HS-5 (cell line): ENCODE measurements at places on chromosomes 16 and 17.

GRCh38 chr17:17413215-17413792, 63.5 kb upstream of the MED9 start:
- DNase-seq: no peak

GRCh38 chr16:30786115-30786935, 680 bp downstream of the ZNF629 start:
- no peak for DNase-seq

DNA sequence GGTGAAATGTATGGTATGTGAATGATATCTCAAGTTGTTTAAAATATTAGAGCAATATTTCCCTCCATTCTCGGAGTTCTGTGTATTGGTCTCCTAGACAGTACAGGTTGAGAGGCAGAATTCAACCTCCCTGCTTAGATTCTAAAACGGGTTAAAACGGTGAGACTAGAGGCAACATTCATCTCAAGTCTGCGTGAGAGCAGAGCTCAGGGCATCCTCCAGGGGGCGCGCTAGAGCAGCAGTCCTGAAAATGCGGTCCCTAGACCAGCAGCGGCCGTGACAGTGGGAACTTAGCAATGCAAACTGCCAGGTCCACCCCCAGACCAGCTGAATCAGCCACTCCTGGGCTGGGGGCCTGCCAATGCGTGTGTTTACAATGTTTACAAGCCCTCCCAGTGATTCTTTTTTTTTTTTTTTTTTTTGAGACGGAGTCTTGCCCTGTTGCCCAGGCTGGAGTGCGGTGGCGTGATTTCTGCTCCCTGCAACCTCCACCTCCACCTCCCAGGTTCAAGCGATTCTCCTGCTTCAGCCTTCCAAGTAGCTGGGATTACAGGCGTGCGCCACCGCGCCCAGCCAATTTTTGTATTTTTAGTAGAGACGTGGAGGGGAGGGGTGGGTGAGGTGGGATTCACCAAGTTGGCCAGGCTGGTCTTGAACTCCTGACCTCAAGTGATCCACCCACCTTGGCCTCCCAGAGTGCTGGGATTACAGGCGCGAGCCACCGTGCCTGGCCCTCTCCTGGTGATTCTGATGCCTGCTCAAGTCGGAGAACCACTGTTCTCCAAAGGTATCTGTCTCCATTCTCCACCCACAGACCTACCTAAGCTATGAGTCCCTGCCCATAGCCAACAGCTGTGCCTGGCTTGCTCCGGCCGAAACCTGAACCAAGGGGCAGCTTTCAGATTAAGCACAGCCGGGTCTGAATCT, 24.2 kb downstream of the KLHL36 start:
- no peak for DNase-seq

- peak; percentile 44 for DNase-seq
These were observed at the start of gene DYNLRB2 for GRCh38 chr16:80540516-80541305. DYNLRB2 (plus strand) TSS chr16:80540993; CDS start chr16:80541077, 84 bp downstream.

DNA sequence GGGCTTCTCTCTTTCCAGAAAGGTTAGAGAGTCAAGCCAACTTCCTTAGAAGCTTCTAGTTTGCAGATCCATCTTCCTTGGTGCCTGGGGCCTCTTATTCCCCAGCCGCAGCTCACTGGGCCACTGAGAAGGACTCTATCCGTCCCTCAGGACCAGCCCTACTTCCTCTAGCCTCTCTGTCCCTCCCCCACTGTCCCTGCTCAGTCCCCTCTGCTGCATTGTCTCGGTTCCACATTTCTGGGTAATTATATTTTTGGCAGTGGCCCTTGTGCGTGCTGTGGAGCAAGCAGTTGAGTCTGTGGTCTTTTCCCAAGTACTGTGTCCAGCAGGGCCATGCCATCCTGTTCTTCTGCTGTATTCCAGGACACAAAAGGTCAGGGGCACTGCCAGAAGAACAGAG, 17.8 kb downstream of the IRX3 start:
- no peak for DNase-seq

GRCh38 chr16:53848277-53848942, 144.5 kb downstream of the FTO start:
- no peak for DNase-seq

- DNase-seq: peak; percentile 9
These were observed 10.6 kb downstream of the MYH3 start for GRCh38 chr17:10646392-10646990.

- no peak for DNase-seq
These were observed 126.2 kb upstream of the WSCD1 start for GRCh38 chr17:5943982-5944381.

DNA sequence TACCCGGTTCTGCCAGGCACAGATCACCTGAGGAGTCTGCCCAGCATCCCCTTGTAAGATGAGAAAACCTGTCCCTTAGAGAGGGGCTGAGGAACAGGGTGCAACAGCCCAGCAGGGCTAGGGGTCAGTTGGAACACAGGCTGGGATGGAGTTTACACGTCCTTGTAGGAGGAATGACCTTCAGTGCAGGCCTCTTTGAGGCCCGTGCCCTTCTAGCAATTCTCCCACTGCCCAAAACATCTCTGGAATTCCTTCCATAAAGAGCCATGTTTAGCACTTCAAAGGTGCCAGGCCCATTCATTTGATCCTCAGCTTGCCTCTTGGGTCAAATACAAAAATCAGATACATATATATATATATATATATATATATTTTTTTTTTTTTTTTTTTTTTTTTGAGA, 4.5 kb downstream of the CTNS start:
- no peak for DNase-seq

- DNase-seq: no peak
These were observed 9.3 kb downstream of the GIT1 start for GRCh38 chr17:29579866-29580771.

DNA sequence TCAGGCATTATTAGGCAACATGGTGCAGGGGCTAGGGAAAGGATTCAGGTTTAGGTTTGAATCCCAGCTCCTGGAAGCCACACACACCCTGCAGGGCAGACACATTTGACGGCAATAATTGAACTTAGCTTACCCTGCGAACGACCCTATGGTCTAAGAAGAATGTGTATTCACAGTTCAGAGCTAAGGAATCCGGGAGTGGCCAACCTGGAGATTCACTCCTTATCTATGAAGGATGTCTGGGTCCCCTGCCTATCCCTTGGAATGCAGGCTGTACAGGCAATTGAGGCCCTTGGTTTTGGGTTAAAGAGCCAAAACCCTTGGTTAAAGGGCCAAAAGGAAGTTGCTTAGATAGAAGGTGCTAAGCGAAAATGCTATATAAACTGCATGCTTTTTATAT, 2.9 kb upstream of the SYT17 start:
- no peak for DNase-seq

DNA sequence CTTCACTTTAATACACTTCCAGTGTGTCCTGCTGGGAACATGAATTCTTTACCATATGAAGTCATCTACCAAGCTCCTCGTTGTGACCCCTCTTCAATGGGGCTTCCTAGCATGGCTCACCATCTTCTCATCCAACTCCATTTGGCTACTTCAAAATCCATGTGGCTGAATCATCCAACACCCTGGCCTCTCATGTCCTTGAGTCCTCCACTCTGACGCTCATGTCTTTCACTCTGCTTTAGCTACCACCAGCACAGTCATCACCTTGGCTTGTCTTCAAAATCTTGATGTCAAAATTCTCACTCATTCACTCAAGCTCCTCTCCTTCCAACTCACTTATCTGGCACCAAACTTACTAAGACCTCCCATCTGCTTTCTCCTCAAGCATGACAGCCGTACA, 35.8 kb downstream of the AMFR start:
- peak; percentile 98 for DNase-seq

- DNase-seq: no peak
These were observed 46.8 kb downstream of the IL21R start for GRCh38 chr16:27448532-27449433.

DNA sequence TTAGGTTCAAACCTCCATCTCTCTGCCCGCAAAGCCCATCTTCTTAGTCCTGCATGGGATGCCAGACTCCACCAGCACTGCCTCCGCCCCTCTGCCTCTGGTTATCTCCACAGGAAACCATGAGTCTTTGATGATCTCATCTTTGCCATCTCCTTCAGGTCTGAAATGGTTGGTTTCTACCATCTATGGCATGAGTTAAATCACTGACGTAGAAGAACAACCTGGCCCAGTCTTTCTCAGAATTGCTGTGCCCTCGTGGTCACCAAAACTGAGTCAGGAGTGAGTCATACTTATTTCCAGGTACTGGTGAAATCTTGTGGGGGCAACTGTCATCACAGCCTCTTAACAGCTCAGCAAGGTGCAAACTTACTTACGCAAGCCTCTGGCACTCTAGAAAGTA, 468.7 kb upstream of the C16orf82 start:
- DNase-seq: no peak

DNA sequence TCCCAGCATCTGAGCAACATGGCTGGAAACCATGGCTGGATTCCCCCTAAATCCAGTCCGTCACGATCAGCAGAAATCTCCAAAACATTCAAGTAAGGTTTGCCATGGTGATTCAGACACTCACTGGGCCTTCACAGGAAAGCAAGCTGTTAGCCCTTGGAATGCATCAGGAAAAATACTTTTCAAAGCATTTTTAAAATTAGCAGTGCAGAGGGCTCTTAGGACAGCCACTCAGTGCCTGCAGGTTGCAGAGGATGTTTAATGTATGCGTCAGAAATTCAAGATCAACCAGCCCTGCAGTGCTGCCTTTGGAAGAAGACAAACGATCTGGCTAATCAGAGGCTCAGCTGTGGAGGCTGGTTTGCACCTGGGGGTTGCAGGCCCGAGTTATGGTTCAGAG, 50.3 kb downstream of the FOXL1 start:
- DNase-seq: no peak

DNA sequence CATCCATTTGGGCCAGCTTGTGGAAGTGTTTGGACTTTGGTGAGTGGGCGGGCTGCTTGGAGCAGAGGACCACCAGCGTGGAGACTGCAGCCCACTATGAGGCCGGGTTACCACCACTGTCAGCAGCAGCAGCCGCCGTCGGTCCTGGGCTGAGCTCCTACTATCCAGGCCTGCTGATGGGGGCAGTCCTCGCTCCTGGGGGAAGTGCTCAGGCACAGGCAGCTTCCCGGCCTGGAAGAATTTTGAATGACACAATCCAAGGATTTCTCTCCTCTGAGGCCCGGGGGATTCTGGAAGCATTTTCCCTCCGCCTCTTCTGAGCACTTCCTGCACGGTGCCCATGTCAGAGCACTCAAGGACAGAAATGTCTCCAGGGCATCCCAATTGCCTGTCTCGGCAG, 5.3 kb upstream of the NOD2 start:
- no peak for DNase-seq

- DNase-seq: no peak
These were observed 717.2 kb downstream of the WWOX start for GRCh38 chr16:78816499-78817195.

GRCh38 chr17:40846515-40847144, 20.4 kb downstream of the KRT12 start:
- DNase-seq: no peak

GRCh38 chr17:78745407-78746088, 36.5 kb downstream of the CYTH1 start:
- DNase-seq: no peak

GRCh38 chr16:67091906-67092566, 17.7 kb upstream of the PHAF1 start:
- peak; percentile 77 for DNase-seq

GRCh38 chr17:32275060-32276042, 9.7 kb downstream of the RHBDL3 start:
- DNase-seq: peak; percentile 78

DNA sequence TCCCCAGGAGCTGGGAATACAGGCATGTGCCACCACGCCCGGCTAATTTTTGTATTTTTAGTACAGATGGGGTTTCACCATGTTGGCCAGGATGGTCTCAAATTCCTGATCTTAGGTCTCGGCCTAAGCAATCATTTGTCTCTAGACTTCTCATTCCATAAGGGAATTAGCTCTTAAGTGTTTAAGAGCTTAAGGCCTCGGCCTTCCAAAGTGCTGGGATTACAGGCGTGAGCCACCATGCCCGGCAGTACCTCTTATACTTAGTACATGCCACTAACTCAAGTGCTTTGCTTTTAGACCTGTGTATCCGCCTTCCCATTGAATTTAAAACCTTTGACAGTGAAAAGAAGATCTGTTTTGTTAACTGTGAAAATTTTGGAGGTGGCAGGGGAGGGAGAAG, 16.6 kb upstream of the IL21R start:
- no peak for DNase-seq

DNA sequence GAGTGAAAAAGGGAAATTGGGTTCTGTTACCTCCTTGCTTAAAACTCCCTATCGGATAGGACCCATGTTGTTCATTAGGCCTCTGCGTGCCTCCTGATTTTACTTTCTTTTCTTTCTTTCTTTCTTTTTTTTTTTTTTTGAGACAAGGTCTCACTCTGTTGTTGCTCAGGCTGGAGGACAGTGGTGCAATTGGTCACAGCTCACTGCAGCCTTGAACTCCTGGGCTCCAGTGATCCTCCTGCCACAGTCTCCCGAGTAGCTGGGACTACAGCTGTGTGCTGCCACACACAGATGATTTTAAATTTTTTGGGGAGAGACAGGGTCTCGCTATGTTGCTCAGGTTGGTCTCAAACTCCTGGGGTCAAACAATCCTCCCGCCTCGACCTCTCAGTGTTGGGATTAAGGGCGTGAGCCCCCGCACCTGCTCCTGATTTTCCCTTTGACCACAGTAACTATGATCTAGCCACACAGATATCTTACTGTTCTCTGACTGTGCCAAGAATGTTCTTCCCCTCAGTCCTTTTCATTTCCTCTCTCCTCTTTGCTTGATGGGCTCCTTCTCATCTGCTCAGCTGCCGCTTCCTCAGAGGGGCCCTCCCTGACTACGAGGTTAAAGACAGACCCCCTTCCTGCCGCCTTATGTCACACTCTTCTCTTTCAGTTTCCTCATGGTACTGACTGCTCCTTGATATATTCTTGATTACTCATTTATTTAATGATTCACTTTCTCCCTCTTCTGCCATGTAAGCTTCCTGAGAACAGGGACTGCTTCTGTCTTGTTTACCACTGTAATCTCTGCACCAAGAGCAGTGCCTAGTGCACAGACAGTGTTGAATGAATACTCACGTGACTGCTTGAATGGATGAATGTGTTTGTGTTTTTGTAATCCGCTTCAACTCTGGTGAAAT, 44.3 kb downstream of the LCMT1 start:
- DNase-seq: no peak

DNA sequence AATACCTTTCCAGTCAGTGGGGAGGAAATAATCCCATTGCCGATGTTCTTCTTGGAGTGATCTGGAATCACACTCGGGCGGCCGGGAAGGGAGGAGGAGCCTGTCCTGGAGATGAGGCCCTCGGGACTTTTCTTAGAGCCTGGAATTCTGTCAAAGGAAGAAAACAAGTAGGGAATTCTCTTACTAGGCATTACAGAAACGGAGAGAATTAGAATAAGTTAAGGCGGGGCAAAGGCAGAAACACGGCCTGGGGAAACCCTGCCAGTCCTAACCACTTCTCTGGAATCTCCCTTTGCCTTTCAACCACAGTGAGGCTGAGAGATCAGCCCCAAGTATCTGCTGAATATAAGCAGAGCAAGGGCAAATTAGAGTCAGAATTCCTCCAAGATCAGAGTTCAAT, 27.8 kb downstream of the USP36 start:
- no peak for DNase-seq
